Renal cortical epithelial cell (primary cell): ENCODE measurements at places on chromosomes 6 and 20. TPM values are rescaled to one million over a fixed set of nuclear protein-coding genes. Genes with fewer than 3 reads are reported as not detected.
A peak's percentile ranks its signal among the peaks of the same experiment; 100 is the strongest.

- DNase-seq: no peak
Measured at GRCh38 chr6:144353871-144354314, 68.8 kb downstream of the UTRN start.

DNA sequence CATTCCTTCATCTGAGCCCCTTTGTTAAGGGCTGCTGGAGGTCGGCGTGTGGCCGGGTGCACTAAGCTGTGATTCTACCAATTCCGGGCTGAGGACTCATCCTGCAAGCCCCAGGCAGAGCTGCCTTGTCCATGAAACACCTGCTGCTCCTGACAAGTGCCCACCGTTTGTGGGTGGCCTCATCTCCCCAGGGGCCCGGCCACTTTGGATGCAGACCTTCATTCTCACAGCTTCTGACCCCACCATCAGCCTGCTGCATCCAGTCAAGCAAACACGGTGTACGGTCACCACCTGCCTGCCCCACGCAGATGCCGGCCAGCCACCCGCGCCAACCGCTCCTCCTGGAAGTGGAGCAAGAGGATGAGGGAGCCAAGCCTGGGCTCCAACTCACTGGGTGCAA lies 382.7 kb downstream of the THBS2 start:
- DNase-seq: no peak

- peak; percentile 37 for DNase-seq
Measured at GRCh38 chr6:41092421-41093140, 19.8 kb downstream of the NFYA start.

DNA sequence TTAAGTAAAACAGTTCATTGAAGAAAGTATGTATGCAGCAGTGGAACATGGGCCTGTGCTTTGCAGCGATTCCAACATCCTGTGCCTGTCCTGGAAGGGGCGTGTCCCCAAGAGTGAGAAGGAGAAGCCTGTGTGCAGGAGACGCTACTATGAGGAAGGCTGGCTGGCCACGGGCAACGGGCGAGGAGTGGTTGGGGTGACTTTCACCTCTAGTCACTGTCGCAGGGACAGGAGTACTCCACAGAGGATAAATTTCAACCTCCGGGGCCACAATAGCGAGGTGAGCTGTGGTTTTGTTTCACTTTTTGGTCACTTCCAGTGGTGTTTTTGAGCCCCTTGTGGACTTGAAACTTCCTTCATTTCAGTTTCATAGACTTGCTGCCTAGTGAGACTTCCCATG lies 1.7 kb downstream of the TULP4 start:
- no peak for DNase-seq

- no peak for DNase-seq
Measured at GRCh38 chr20:57117296-57117695, 149.1 kb downstream of the BMP7 start.

GRCh38 chr6:154555073-154555677 lies 44.7 kb upstream of the CNKSR3 start:
- DNase-seq: peak; percentile 100

- DNase-seq: no peak
Measured at GRCh38 chr6:118632359-118632758, 19.0 kb downstream of the CEP85L start.

GMEB2 gene
- total RNA-seq: 12.9 and 17.2 TPM in 2 replicates

DNA sequence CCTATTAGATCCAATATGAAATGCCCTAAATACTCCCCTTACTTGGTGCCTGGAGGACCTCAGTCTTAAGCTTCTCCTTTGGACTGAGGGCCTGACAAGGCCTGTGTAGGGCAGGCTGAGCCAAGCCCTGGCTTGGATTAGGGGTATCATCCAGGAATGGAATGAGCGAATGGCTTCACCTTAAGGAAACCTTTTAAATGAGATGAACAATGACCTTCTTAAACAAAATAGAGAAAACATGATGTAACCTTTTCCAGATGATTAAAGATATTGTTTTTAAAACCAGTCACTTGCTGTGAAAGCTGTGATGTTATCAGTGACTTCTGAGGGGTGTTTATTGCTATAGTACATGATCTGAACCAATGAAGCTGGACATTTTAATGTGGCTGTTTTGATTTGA lies 55.5 kb downstream of the TRAF3IP2 start:
- DNase-seq: no peak

PSMF1 gene
- total RNA-seq: 41.7 and 68.4 TPM in 2 replicates

DNA sequence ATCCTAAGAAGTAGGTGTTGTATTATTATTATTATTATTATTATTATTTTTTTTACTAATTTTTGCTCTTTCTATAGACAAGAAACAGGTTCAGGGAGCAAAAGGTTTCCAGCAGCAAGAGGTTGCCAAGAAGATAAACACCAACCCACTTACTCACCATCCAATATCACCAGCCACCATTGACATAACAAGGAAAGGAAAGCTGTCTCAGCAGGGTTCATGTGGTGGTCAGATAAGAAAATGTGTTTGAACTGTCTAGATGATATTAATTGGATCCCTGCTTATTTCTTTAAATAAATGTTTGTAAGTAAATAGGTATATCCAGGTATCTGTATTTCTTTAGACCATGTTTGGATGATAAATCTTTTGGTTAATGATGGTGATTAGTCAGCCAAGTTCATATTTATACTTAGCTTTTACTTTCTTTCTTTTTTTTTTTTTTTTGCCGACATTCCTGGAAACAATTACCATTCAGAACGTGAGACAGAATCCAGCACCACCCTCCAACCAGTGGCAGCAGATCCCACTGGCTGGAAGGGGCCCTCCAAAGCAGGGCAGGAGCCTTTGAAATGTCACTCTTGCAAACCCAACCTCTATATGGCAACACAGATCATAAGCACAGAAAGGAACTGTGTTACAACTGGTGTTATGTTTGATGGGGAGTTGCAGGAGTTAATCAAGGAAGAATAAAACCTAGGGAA lies 139.2 kb upstream of the ECI2 start:
- no peak for DNase-seq

DNA sequence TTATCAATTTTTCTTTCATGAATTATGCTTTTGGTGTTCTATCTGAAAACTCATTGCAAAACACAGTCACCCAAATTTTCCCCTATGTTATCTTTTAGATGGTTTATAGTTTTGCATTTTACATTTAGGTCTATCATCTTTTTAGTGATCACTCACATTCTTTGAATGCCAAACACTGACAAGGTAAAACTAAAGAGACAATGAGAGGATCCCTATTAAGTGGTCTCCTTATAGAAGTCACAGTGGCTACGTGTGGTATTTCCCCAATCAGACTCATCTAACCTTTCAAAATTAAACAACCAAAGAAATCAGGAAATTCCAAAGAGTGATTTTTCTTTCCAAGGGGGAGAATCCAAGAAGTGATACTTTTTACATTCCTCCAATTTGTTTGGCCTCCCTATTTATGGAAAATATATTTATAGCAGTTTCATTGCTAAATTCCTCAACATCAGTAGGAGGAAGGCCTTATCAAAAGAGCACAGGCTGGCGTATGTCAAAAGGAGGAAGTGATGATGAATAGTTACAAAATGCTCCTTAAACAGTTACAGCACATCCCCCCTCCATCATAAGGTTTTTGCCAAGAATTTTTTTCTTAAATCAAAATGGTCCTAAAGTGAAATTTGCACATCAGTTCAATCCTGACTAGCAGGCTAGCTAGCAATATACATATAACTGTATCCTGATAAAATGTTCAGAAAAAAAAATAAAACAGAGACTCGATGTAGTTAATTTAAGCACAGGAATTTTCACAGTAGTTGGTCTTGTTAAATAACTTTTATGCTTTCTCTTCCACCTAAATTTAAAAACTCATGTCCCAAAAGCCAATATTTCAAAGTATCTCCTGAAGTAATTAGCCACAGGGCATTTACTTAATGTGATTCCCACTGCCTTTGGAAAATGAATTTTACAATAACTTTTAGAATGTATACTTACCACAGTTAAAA lies 76.2 kb upstream of the IPCEF1 start:
- DNase-seq: no peak

GRCh38 chr6:40798069-40798770 lies 211.1 kb upstream of the LRFN2 start:
- DNase-seq: no peak

BMP5 gene
- total RNA-seq: not detected in 2 replicates

PBOV1 gene
- not detected in 2 replicates for total RNA-seq

DNA sequence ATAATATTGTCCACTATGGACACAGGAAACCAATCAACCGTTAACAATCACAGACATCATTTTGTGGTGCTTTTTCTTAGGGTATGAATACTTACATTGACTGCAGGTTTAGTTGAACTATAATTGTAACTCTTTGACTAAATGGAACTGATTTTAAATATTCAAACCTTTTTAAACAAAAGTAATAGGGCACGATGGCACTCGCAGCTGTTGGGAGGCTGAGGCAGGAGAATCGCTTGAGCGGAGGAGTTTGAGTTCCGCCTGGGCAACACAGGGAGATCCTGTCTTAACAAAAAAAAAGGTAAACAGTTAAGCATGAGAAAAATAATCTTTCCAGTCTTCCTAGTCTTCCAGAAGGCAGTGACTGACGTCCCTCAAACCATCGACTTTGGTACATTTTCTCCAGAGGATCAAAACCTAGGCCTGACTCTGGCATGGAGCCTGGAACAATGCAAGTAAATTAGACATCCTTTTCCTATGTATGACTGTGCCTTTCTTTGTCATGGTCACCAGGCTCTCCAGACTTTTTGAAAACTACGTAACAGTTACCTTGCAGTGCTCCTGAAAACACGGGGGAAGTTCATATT lies 16.6 kb upstream of the PRDM13 start:
- DNase-seq: no peak

DNA sequence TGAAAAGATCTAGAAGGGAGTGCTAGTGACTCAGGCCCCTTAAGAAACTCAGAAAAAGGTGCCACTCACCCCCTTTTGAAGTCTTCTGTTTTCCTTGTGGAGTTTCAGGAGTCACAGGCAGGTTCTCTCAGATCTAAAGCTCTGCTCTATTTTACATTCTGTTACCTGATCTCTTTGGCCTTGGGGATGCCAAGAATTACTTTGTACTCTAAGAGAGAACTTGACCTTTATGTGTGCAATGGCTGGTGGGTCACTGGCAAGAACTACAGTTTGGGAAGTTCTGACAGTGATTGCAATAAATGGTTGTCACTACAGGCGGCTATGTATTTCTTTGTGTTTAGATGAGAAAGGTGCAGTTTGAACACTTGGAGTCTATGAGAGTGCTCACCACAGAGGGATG lies 24.2 kb upstream of the ENPP4 start:
- no peak for DNase-seq

ENPP3 gene
- 0.65 TPM in 1 of 2 replicates, not detected in the other for total RNA-seq

SMIM8 gene
- total RNA-seq: 3.5 and 8.7 TPM in 2 replicates

DNA sequence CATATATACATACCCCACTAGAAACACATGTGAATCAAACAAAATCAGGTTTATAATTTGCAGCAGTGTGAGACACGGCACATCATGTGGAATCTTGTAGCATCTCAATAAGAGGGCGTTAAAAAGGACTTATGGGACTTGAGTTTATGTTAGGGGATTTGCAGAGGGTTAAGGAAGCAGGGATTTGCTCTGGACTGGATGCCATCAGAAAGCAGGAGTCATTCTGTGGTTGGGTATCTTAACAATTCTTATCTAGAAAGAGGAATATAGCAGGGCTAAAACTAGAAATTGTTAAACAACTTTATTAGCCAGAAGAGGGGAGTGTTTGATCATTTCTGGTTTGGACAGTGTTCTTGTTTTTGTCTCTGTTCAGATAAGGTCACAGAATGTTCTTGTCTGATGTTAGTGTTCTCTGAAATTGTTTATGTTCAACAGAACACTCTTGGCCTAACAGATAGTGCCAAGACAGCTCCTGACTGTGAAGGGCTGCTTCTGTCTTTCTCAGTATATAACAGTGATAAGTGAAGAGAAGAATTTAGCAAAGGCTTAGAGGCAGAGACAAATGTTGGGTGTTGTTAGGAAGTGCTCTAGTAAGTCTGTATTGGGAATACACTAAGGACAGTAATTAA lies 39.2 kb downstream of the LIN28B start:
- no peak for DNase-seq

DNA sequence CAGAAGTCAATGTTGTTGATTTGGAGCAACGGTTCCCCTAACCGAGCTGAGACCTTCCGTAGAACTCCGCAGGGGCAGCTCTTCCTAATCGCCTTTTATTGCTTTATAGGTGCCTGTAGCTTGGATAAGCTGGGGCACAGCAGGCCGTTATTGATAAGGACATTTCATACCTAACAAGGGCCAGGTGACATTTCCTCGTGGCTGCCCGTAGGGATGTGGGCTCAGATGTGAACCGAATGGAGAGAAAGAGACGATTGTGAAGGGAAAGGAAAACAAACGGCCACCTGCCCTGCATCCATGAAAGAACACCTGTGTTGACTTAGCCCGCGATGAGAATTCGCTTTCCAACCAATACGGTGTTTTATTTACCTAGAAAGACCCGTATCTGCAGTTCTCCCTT lies 53.3 kb upstream of the DACT2 start:
- DNase-seq: no peak

DNA sequence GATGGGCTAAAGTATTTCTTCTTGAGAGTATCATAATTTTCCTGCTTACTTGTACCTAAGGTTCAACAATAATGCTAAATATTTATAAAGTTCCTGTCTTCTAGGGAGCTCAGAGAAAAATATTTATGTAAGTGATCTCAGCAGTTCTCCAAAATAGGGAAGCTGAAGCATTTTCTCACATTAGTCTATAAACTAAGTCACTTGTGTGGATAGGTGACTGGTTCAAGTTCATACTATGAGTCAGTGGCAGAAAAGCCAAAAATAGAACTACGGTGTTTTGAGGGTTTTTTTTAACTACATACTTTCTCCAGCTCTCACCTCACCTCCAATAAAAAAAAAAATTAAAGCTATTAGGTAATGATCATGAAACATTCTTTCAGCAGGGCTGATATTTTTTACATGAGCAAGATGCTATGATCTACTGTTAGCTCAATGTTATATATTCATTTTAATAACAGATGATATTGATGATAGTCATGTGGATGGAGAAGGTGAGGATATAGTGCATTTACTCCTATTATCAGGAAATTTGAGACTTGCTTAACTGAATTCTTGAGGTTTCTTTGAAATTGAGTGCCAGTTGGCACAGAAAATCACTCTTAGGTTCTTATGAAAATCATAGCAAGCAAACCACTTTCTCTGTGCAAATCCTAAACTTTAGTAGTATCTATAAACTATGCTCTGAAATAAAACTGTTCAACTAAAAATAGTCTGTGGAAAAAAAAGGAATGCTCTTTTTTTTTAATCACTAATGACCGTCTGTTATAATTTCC lies 4.1 kb upstream of the MOXD1 start:
- DNase-seq: peak; percentile 59

GRCh38 chr6:2186516-2186915 lies 58.9 kb downstream of the GMDS start:
- DNase-seq: peak; percentile 52

- DNase-seq: no peak
Measured at GRCh38 chr6:140045116-140045515, 670.7 kb upstream of the CITED2 start.

ETV7 gene
- 0.40 and 0.87 TPM in 2 replicates for total RNA-seq

TMC2 gene
- total RNA-seq: not detected in 2 replicates

- peak; percentile 66 for DNase-seq
Measured at GRCh38 chr6:106997392-106998158, 23.0 kb upstream of the CD24 start.

DNA sequence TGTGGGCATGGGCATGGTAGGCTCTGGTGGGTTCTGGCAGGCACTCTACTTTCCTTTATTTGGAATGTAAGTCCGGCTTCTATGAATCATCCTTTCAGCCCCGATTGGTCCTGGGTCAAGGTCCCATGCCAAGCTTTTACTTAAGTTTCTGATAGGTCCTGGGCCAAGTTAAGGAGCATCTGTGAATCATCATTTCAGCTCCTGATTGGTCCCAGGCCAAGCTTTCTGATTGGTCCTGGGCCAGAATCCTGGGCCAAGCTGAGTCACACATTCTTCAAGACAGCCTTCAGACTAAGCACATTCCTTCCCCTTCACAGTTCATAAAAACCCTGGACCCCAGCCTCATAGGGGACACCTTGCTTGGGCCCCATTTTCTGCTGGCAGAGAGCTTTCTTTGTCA lies 231.0 kb upstream of the EYS start:
- no peak for DNase-seq

RBPJL gene
- not detected in 2 replicates for total RNA-seq

LRRC73 gene
- 0.35 and 1.1 TPM in 2 replicates for total RNA-seq
